SK-MEL-5 (cell line): ENCODE measurements at places on chromosomes 5 and 9. TPM values are rescaled to one million over a fixed set of nuclear protein-coding genes. Genes with fewer than 3 reads are reported as not detected.

The COL23A1 gene
- total RNA-seq: not detected in 2 replicates

The BARHL1 gene
- total RNA-seq: not detected in 2 replicates

The PCDHGC4 gene
- total RNA-seq: 0.11 TPM in 1 of 2 replicates, not detected in the other

The HMHB1 gene
- not detected in 2 replicates for total RNA-seq

The TOR2A gene
- total RNA-seq: 9.0 and 10.5 TPM in 2 replicates

The SLC25A2 gene
- total RNA-seq: 0.11 TPM in 1 of 2 replicates, not detected in the other

The NUP214 gene
- total RNA-seq: 12.7 and 13.2 TPM in 2 replicates

The PAPPA gene
- 0.05 and 0.08 TPM in 2 replicates for total RNA-seq

The ADGRV1 gene
- 0.21 and 0.58 TPM in 2 replicates for total RNA-seq

The SYNPO gene
- total RNA-seq: not detected in 2 replicates

The FOXD4L4 gene
- total RNA-seq: 0.08 TPM in 1 of 2 replicates, not detected in the other

The TAF1L gene
- total RNA-seq: not detected in 2 replicates

The MARCHF3 gene
- 4.3 and 4.4 TPM in 2 replicates for total RNA-seq

The PCDHAC1 gene
- 0.58 and 0.72 TPM in 2 replicates for total RNA-seq

The GFPT2 gene
- total RNA-seq: 1.7 and 2.3 TPM in 2 replicates
